ENCODE measurements at places on chromosomes 4 and X. TPM values are rescaled to one million over a fixed set of nuclear protein-coding genes. Genes with fewer than 3 reads are reported as not detected.
A peak's percentile ranks its signal among the peaks of the same experiment; 100 is the strongest.

GRCh38 chrX:68889249-68889648 lies 60.4 kb downstream of the EFNB1 start:
- no peaks in the 10 kb centered on the region for H3K27me3 ChIP-seq
- H3K36me3 ChIP-seq = no peaks in the 10 kb centered on the region
- H3K27ac ChIP-seq = no peak overlapping the region
- no peaks in the 10 kb centered on the region for H3K4me1 ChIP-seq
- no peak for DNase-seq

GRCh38 chrX:97311066-97311778 lies 427.5 kb downstream of the RPA4 start:
- no peak overlapping the region for H3K27ac ChIP-seq
- DNase-seq = no peak
- H3K4me3 ChIP-seq = no peak overlapping the region
- peaks cover 3% of the 10 kb centered on the region for H3K4me1 ChIP-seq
- no peaks in the 10 kb centered on the region for H3K27me3 ChIP-seq

The KLB gene
- not detected for total RNA-seq

DNA sequence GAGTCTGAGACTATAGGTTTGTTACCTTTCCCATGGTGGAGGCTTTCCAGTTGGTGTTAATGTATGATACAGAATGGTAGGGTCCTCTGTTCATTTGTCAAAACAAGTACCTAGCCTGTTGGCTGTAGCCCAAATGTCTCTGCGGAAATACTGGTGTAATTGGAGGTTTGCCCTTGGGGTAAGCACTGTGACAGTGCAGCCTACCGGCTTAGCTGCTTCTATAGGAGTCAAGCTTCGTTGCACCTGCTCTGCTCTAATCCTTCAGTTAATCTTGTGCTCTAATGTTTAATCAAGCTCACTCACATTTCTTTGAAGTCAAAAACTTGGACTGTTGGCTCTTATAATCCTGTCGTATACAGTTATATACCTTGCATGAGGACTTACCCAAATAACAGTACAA lies 203.4 kb downstream of the CCNG2 start:
- H3K27ac ChIP-seq = no peak overlapping the region
- no peaks in the 10 kb centered on the region for H3K36me3 ChIP-seq
- peak; percentile 13 for DNase-seq
- H3K4me1 ChIP-seq = no peaks in the 10 kb centered on the region
- no peak overlapping the region for H3K4me3 ChIP-seq

The DCAF4L1 gene
- total RNA-seq = 0.23 TPM

DNA sequence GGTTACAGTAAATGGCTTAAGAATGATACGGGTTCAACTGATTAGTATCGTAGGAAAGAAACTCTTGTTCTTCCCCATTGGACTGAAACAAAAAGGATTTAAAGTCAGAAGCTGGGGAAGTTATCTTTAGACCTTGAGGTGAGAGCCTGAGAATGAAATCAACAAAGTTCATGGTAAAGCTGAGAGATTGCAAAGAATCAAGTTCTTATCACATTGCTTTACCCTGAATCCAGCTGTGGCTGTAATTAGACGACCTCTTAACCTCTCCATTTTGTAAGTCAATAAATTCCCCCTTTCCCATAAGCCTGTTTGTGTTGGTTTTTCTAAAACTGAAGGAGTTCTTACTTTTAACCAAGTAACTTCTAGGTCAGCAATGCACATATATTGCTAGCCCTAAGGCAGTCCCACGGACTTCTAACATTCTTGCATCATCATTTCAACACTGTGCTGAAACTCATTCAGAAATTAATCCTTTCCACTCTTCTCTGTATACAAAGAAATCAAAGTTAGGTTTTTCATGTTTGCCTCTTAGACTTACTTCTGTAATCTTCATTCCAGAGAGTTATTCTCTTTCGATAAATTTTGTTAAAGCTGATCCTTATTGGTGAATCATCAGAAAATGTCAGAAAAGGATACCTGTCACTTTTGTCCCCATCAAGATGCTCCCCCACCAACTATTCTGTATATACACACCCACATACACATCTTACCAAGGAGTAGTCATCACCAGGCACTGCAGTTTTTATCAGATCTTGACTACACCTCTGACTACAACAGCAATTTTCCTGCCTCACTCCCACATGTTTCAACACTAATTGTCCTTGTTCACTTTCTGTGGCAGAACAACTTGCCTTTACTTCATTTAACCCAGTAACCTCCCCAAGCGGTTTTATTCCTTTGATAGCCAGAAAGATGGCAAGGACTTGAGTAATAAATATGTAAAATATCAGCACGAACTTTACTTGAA lies 77.9 kb upstream of the STK26 start:
- H3K4me1 ChIP-seq = no peaks in the 10 kb centered on the region
- H3K27me3 ChIP-seq = no peaks in the 10 kb centered on the region
- H3K36me3 ChIP-seq = no peaks in the 10 kb centered on the region
- H3K4me3 ChIP-seq = no peak overlapping the region
- DNase-seq = no peak
- no peak overlapping the region for H3K27ac ChIP-seq

- H3K27me3 ChIP-seq = no peaks in the 10 kb centered on the region
- H3K4me3 ChIP-seq = no peak overlapping the region
- H3K27ac ChIP-seq = peak overlapping the region; percentile 14
- peaks cover 29% of the 10 kb centered on the region for H3K4me1 ChIP-seq
- H3K36me3 ChIP-seq = no peaks in the 10 kb centered on the region
Observed at GRCh38 chr4:94459462-94460161, 7.9 kb downstream of the PDLIM5 start.

GRCh38 chr4:78214078-78214477 lies 157.0 kb downstream of the FRAS1 start:
- no peak for DNase-seq
- H3K4me1 ChIP-seq = no peaks in the 10 kb centered on the region
- H3K27me3 ChIP-seq = no peaks in the 10 kb centered on the region
- H3K27ac ChIP-seq = no peak overlapping the region
- H3K4me3 ChIP-seq = no peak overlapping the region

DNA sequence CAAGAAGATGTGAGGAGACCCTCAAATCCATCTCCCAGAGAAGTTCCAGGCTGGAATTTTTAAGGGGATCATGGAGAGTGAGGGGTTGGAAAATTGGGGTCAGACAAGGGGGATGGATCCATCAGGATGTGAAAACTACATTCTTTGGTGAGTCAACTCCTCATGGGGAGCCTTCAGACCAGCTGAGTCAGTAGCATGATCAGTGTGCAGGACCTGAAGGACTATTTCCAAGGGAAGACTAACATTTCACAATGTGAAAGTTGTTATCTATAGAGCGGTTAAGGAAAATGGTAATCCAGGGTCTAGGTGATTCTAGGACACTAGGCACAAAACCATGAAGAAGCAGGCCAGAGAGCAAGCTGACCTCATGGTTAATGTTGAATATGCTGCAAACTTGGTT lies 38.6 kb upstream of the CEP135 start:
- H3K4me1 ChIP-seq = no peaks in the 10 kb centered on the region
- no peaks in the 10 kb centered on the region for H3K36me3 ChIP-seq
- no peaks in the 10 kb centered on the region for H3K27me3 ChIP-seq
- DNase-seq = no peak
- no peak overlapping the region for H3K27ac ChIP-seq
- H3K4me3 ChIP-seq = no peak overlapping the region

DNA sequence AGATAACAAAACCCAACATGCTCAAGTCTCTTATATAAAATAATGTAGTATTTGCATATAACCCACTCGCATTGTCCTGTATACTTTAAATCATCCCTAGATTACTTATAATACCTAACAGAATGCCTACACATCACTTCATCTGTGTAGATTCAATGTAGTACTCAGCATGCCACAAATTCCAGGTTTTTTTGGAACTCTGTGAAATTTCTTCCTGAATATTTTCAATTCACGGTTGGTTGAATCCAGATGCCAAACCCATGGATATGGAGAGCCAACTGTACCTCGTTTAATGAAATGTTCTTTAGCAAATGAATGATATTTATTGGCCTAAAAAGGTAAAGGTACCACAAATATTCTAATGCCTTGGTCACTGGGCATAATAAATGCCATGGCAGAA lies 24.8 kb downstream of the CCNI start:
- H3K27ac ChIP-seq = no peak overlapping the region
- no peaks in the 10 kb centered on the region for H3K27me3 ChIP-seq
- no peak overlapping the region for H3K4me3 ChIP-seq
- DNase-seq = no peak

DNA sequence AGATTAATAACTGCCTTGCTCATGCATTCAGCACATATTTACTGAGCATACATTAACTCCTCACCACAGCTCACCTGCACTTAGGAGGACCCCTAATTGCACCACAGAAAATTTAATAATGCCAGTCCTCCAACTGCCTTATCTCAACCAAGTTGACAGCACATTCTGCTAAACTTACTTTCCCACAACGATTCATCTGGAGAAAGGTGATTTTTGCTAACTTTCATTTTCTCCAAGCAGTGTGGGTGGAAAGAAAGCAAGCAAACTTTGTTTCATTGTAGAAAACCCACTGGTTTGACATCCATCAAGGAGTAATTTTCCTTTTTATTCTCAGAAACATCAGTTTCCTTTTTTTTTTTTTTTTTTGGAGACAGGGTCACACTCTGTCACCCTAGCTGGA lies 49.1 kb downstream of the RASGEF1B start:
- H3K27ac ChIP-seq = no peak overlapping the region
- H3K4me1 ChIP-seq = 0 out of 2 replicates have a peak, but pooled peaks cover 3% of the 10 kb centered on the region

The CA5B gene
- 5.0 TPM for total RNA-seq

DNA sequence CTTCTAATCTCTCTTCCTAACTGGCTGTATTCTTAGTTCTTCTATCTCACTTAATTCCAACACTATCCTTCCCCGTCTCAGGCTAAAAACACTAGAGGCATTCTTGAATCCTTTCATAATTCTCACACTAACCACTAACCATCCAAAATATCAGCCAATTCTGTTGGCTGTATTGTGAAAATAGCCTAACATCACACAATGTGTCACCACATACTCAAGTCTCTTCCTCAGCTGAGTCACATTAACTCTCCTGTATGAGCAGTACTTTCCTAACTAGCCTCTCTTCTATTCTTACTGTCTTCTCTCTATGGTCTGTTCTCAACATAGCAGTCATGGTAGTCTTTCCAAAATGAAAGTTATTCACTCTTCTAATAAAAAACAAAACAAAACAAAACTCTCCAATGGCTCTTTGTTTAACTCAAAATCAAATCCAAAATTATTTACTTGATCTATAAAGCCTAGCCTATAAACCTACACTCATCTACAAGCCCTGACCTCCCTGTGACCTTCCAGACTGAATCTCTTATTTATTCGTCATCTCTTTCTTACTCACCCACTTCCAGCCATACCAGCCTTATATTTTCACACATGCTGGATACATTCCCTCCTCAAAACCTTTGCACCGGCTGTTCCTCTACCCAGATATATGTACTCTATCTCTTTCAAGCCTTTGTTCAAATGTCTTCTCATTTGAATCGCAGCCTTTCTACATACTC lies 445.9 kb downstream of the TLL1 start:
- no peaks in the 10 kb centered on the region for H3K27me3 ChIP-seq
- no peak overlapping the region for H3K4me3 ChIP-seq
- no peaks in the 10 kb centered on the region for H3K36me3 ChIP-seq
- no peak overlapping the region for H3K27ac ChIP-seq

- no peaks in the 10 kb centered on the region for H3K27me3 ChIP-seq
- H3K4me3 ChIP-seq = peak overlapping the region; percentile 88
Observed at GRCh38 chr4:78938474-78938867, 767 bp downstream of the PAQR3 start.

DNA sequence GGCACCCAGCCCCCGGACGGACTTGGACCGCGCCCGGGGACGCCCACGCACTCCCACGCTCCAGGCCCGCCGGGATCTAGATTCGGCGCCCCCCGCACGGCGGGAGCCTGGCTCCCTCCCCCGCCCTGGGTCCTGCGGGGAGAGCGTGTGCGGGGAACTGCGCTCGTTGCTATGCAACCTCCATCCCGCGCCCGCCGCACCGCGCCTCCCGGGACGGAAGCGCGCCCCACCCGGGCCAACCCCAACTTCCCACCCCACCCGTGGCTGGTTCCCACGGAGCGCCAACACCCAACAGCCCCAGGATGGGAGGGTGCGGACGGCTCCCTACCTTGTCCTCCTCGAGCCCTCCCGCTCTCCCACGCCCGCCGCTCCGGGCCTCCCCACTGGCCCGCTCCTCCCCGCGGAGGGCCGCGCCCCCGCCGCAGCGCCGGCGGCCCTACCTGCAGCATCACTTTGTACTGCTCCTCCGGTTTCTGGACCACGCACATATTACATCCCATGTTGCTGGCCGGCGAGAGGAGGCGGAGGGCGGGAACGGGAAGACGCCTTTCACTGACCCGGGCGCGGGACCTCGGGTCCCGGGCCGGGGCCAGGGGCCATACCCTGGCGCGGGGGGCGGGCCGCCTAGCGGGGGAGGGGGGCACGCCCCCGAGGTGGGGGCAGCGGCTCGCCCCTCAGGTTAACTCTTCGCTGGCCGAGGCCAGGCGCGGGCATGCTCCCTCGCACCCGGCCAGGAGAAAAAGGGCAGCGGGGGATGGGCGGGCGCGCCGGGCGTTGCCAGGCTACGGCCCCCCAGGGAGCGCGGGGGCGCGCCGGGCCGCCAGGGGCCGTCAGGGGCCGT lies at the start of gene PDZD4:
Gene PDZD4, minus strand, starts transcription at position 746 of the 841 bp plus-strand sequence. Its CDS starts 246 bp downstream, at position 500.
- H3K4me1 ChIP-seq = no peaks in the 10 kb centered on the region
- H3K36me3 ChIP-seq = no peaks in the 10 kb centered on the region
- no peaks in the 10 kb centered on the region for H3K27me3 ChIP-seq

The MFAP3L gene
- 3.5 TPM for total RNA-seq

DNA sequence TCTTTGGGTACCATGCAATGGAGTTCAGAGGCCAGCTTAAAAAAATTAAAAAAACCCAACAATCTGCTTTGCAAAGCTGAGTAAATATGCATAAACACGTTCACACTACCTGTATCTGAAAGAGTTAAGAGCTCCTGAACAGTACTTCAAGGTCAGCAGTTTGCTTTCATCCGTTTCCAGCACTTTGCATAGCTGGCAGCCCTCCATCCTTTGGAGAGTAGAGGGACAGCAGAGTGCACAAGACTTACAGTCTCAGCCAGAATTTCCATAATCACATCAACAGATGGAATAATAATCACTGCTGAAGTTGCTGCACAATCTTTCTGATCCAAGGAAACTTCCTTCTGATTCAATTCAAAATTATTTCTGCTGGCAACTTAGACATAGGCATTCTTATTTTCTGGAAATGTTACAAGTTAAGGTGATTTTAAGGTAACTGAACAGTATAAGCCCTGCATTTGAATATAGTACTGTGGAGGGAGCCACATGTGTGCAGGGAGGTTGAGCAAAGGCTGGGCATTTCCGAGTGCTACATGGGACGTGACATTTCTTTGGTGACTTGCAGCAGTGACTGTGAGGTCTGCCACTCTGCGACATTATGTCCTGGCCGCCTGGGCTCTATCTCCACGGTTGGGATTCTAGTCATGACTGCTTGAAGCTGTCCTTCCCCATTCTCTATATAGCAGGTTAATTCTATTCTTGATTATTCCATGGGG lies 73.5 kb upstream of the EMCN start:
- no peaks in the 10 kb centered on the region for H3K36me3 ChIP-seq
- no peak for DNase-seq
- H3K27ac ChIP-seq = peak overlapping the region; percentile 23
- no peak overlapping the region for H3K4me3 ChIP-seq
- peaks cover 6% of the 10 kb centered on the region for H3K4me1 ChIP-seq

GRCh38 chrX:115232933-115233496 lies 881 bp downstream of the LRCH2 start:
- no peak overlapping the region for H3K27ac ChIP-seq
- no peaks in the 10 kb centered on the region for H3K36me3 ChIP-seq
- no peaks in the 10 kb centered on the region for H3K27me3 ChIP-seq
- H3K4me3 ChIP-seq = peak overlapping the region; percentile 92
- peaks cover 3% of the 10 kb centered on the region for H3K4me1 ChIP-seq

Measured in SJCRH30 (cell line).